ENCODE measurements at places on chromosomes 6 and 20.
A peak's percentile ranks its signal among the peaks of the same experiment; 100 is the strongest.

DNA sequence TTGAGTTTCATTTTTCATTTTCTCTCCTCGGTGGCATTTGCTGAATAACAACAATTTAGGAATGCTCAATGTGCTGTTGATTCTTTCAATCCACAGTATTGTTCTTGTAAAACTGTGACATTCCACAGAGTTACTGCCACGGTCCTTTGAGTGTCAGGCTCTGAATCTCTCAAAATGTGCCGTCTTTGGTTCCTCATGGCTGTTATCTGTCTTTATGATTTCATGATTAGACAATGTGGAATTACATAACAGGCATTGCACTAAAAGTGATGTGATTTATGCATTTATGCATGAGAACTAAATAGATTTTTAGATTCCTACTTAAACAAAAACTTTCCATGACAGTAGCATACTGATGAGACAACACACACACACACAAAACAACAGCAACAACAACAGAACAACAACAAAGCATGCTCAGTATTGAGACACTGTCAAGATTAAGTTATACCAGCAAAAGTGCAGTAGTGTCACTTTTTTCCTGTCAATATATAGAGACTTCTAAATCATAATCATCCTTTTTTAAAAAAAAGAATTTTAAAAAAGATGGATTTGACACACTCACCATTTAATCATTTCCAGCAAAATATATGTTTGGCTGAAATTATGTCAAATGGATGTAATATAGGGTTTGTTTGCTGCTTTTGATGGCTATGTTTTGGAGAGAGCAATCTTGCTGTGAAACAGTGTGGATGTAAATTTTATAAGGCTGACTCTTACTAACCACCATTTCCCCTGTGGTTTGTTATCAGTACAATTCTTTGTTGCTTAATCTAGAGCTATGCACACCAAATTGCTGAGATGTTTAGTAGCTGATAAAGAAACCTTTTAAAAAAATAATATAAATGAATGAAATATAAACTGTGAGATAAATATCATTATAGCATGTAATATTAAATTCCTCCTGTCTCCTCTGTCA is 88.1 kb downstream of the SNAP25 start:
- no peak for DNase-seq

DNA sequence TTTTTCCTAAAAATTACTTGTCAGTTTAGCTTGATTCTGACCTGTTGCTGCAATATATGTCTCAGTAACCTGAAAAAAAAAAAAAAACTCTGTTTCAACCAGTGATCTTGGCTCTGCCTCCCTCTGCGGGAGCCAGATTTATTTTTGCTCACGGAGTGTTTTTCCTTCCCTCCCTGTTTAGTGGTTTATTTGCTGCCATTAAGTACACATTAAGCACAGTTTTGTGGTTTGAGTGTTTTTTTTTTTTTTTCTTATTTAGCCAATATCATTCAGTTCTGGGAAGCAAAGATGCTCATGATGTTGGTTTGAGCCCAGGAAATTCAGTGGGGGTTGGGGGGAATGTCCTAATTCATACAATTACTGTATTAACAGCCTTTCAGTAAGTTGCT is 110.1 kb upstream of the GPR6 start:
- no peak for DNase-seq

DNA sequence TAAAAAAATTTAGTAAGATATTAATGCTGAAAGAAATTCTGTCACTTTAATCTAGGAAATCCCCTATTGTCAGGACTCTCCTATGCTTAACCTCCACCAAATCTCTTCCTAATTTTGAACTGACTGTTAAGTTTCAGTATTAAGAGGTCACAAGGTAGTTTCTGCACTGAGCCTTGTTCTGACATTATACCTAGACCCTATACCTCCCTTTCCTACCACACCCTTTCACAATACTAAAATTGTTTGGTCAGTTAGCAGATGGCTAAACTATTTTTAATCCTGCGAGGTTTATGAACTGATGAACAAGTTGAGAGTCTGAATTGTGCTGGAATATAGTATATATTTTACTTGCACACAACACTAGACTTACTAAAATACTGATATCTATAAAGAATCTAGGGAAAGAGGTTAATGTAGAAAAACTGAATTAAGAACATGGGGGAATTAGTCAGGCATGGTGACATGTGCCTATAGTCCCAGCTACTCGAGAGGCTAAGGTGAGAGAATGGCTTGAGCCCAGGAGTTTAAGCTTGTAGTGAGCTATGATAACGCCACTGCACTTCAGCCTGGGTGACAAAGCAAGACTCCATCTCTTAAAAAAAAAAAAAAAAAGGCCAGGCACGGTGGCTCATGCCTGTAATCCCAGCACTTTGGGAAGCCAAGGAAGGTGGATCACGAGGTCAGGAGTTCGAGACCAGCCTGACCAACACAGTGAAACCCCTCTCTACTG is 51.5 kb downstream of the HBS1L start:
- DNase-seq = no peak

GRCh38 chr6:39476670-39477069 is 154.2 kb upstream of the KCNK16 start:
- DNase-seq = no peak

DNA sequence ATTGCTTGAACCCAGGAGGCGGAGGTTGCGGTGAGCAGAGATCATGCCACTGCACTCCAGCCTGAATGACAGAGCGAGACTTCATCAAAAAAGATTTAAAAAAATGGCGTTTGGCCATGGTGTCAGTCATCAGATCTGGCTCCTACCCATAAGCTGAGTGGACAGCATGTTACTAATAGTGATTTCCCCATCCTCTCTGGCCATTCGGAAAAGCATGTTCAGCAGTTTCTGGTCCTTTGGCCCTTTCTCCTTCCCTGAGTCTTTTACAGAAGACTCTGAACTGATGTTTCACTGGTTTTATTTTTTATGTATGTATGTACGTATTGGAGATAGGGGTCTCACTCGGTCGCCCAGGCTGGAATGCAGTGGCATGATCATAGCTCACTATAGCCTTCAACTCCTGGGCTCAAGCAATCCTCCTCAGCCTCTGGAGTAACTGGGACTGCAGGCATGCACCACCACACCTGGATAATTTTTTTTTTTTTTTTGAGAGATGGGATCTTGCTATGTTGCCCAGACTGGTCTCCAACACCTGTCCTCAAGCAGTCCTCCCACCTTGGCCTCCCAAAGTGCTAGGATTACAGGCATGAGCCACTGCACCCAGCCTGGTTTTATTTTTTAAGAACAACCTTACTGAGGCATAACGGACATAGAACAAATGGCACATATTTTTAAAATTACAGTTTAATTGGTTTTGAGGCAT is 84.2 kb upstream of the CNKSR3 start:
- DNase-seq = no peak

- peak; percentile 48 for DNase-seq
Measured at GRCh38 chr6:151181706-151182363, 57.9 kb upstream of the AKAP12 start.

- no peak for DNase-seq
Measured at GRCh38 chr6:155985660-155986138, 530.1 kb upstream of the NOX3 start.

GRCh38 chr6:44826025-44826676 is 438.6 kb downstream of the CDC5L start:
- no peak for DNase-seq

DNA sequence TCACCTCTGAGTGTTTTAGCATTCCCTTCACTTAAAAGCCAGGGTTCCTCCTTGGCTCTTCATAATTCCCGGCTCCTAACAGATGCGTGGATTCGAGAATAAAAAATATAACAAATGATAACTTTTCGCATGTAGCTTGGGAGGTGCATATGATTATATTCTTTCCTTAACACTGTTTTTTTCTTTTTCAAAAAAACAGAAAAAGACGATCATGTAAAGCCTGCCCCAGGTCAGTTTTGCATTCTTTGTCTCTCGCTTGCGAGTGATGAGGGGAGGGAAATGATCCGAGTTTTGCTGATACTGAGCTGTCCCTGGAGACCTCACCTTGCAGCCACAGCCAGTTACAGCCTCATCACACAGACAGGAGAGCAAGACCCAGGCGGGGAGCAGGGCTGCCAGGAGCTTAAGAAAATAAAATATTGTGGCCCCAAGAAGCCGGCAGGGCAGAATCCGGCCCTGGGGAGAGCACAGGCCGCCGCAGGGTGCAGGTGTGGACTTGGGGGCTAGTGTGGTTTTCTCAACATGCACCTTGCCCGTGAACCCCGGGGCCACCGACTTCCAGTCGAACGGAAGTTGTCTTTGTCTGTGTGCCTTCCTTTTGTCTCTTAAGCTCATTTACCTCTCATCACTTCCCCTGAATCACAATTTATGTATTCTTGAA is 301.8 kb downstream of the TAF4 start:
- no peak for DNase-seq

GRCh38 chr6:10140824-10141223 is 274.1 kb downstream of the TFAP2A start:
- DNase-seq = no peak

All from NCI-H187 (cell line).